ENCODE measurements at places on chromosomes 7 and 10.

DNA sequence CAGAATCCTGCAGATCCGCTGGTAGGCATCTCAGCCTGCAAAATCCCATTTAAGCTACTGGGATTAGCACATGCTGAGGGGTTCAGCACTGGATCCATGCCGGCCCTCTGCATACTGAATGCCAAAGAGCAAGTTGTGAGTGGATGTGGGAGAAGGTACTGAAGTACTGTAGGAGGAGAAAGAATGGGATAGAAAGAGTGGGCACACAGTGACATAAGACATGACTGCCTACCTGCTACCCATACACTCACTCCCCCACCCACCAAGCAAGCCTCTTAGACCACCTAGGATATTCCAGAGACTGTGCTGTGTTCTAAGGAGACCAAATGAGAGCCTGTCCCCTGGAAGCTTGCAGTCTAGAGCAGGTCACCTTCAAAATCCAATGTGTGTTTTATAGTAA is 215.9 kb downstream of the FRMD4A start:
- no peak for DNase-seq

GRCh38 chr7:76232698-76233097 is 31.0 kb downstream of the SRRM3 start:
- no peak for DNase-seq

GRCh38 chr10:7819121-7819460 is 786 bp downstream of the TAF3 start:
- DNase-seq = no peak

GRCh38 chr10:51602326-51602725 is 97.1 kb downstream of the CSTF2T start:
- DNase-seq = no peak

- DNase-seq = no peak
Observed at GRCh38 chr7:134954197-134955082, 31.9 kb upstream of the AGBL3 start.

- DNase-seq = no peak
Observed at GRCh38 chr10:5116621-5117020, 22.4 kb downstream of the AKR1C3 start.

DNA sequence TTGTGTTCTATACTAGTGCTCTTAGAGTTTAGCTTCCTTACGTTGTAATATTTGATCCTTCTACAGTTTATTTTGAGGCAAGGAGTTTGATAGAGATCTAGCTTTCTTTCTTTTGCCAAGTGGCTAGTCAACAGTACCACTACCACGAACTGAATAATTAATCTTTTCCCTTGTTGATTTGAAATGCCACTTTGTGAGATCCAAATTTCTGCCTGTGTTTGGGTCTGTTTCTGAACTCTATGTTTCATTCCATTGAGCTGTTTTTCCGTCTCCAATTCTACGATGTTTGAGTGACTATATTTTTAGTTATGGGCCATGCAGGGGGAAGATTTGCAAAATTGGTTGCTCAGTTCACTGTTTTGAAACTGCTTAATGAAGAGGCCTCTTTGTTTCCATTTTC is 134.7 kb downstream of the KIAA1217 start:
- no peak for DNase-seq

GRCh38 chr10:84540022-84540616 is 211.7 kb downstream of the CCSER2 start:
- peak; percentile 76 for DNase-seq

GRCh38 chr7:22468609-22469008 is 31.4 kb downstream of the STEAP1B start:
- no peak for DNase-seq

DNA sequence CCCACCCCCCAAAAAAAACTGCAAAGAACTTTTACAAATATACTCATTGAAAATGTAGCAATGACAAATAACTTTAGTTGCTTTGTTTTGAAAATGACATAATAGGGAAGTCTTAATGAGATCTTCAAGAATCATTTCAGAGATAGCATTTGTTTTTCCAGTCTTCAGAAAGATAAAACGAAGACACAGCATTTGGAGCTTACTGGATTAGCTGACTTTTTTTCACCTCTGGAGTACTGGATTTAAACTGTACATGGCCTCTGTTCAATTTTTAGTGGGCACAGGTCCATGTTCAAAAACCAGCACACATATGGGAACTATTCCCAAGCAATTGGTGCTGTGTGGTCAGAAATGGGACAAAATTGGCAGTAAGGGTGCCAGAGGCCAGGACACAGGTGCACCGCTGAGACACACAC is 3.9 kb downstream of the RAB11FIP2 start:
- no peak for DNase-seq

GRCh38 chr7:90613088-90613498 is 17.0 kb downstream of the CDK14 start:
- no peak for DNase-seq
